ENCODE measurements at places on chromosomes 1 and 21.

DNA sequence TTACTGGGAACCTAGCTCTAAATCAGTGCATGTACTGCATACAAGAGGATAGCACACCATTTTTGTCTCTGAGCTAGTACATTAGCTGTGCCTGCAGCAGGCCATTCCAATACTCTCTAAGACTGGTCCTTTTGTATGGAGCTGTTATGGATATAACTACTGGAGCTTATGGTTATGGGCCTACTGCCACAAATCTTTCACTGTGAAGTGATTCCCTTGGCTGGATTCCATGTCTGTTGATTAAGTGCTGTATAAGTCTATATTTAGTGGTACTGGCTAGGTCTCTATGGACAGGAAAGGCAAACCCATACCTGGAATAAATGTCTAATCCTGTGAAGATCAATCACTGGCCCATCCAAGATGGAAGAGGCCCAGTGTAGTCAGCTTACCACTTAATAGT, 12.0 kb downstream of the ZFYVE9 start:
- DNase-seq, result no peak

DNA sequence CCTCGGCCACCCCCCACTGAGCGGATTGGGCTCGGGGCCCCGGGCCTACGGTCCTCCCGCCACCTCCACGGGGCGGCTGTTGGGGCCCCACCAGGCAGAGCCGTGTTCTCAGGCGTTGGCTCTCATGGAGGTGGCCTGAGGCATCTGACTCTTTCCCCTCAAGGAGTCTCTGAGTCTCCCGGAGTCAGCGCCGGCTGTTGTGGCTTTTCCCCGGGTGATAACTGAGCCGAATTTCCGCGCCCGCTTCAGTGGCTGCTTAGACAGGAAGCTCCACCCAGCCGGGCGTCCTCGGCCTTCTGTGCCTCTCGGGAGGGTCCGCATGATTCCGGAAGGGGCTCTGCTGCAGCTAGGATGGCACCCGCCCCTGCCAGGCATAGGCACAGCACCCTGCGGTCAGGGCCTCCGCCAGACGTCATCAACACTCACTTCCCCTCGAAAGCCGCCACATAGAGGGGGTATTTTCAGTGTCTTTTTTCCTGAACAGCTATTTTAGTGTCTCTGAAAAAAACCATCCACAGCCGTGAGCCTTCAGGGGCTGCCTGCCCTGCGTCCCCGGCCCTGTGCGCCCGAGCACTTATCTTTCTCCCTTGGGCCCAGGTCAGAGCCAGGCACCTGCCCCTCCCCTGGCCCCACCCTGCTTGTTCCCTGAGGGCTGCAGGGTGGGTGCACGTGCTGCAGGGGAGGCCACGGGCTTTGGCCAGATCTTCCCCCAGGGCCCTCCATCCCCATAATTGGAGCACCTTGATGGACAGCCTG, 72.9 kb downstream of the SKI start:
- no peak for DNase-seq

- no peak for DNase-seq
Measured at GRCh38 chr1:228081578-228082213, 812 bp upstream of the ARF1 start.

DNA sequence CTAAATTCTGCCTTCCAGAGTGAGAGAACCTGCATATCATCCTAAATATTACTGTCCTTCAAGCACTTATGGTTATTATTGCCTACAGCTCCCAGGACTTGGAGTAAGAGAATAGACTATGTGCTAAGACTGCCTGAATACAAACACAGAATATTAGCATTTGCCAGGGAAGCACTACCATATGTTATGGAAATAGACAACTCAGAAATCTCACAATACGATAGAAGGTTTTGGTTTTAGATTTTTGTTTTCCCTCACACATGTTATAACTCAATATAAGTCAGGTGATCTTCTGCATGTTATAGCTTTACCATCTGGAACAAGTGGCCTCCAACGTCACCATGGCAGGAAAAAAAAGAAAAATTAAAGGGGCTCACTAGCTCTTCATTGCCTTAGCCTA, 413.9 kb downstream of the LRRIQ3 start:
- DNase-seq, result no peak

DNA sequence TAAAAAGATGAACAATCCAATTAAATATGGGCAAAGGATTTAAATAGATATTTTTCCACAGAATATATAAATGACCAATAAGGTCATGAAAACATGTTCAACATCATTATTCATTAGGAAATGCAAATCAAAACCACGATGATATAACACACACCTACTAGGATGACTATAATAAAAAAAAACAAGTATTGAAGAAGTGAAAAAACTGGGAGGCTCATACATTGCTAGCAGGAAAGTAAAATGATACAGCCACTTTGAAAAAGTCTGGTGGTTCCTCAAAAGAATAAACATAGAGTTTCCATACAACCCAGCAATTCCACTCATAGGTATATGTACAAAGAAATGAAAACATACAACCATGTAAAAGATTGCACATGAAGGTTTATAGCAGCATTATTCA, 75.7 kb upstream of the RAB4A start:
- DNase-seq, result no peak

GRCh38 chr1:20008391-20008841, 29.0 kb upstream of the PLA2G2A start:
- DNase-seq, result no peak

GRCh38 chr1:114023377-114023776, 44.1 kb downstream of the OLFML3 start:
- no peak for DNase-seq

GRCh38 chr21:42878678-42878992, 704 bp downstream of the WDR4 start:
- DNase-seq, result no peak

DNA sequence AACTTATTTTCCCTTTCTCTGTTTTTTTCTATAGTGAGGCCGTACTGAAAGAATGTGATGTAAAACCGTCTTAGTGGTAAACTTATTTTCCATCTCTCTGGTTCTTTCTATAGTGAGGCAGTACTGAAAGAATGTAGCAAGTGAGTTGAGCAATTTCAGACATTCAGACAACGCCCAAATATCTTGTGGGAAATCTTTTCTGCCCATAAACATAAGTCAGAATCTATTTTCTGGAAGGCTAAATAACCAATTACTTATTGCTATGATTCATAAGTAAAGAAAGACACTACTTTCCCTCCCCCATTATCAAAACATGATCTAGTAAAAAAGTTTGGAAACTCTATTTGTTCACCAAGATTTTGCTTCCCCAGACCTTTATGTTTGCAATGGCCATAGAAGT, 18.8 kb upstream of the SCCPDH start:
- no peak for DNase-seq

- DNase-seq, result no peak
Measured at GRCh38 chr1:87115317-87115890, 201.0 kb downstream of the HS2ST1 start.

GRCh38 chr21:45504021-45504515, 38.2 kb downstream of the SLC19A1 start:
- DNase-seq, result no peak

DNA sequence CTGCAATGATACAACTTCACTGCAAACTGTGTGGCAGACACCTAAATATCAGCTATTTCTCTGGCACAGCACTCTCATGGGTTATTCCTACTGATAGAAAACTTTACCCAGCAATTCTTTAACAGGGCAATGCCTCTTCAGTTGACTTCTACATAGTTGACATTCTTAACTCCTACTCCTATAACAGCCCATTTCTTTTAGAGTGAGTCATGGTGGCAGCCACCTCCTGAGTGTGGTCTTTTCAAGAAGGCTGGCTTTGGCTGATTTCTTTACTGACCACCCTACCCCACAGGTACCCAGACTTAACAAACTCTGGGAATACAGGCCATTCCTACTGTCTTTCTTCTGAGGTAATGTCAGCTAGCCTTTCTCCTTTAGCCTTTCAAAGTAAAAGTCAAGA, 805.8 kb upstream of the ADGRL2 start:
- no peak for DNase-seq

GRCh38 chr1:28341591-28341990, 12.8 kb downstream of the MED18 start:
- DNase-seq, result no peak

GRCh38 chr1:52348704-52349300, 17.2 kb downstream of the CC2D1B start:
- DNase-seq, result peak; percentile 1

DNA sequence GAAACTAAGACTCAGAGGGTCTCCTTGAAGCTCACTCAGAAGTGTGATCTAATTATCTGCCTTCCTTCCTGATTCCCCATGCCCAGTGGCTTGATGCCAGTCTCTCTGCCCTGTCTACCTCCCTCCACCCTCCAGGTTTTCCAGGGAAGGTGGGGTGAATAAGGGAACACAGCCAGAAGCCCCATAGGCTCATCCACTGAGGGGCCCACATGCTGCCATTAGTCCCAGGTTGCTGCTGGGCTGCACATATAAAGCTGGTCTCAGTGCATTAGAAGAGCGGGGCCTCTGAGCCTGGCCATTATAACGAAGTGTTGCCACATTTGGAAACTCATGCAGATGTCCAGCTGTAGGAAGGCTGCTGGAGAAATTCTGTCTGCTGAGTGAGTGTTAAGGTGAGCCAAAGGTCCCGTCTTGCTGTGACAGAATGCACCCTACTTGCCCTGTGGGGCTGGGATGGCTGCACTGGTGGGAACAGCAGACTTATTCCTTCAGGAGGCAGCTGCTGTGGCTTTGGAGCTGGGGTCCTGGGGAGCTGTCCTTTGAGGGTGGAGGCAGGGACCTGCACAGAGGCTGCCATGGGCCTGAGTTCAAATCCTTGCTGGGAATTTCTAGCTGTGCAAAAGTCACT, 2.9 kb downstream of the ADORA1 start:
- no peak for DNase-seq

DNA sequence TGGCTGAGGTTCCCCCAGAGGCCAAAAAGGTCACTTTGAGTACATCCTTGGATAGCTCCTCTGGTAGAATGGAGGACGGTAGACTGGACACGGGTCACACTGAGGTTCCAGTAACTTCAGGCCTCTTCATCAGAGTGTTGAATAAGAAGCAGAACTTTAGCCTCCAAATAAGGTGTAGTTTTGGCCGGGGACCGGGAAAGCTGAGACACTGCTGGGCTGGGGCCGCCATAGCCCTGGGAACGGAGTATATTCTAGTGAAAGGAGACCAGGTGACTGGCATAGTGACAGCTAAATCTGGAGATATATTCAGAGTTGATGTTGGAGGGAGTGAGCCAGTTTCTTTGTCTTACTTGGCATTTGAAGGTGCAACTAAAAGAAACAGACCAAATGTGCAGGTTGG, 84.1 kb downstream of the EVA1C start:
- DNase-seq, result no peak

DNA sequence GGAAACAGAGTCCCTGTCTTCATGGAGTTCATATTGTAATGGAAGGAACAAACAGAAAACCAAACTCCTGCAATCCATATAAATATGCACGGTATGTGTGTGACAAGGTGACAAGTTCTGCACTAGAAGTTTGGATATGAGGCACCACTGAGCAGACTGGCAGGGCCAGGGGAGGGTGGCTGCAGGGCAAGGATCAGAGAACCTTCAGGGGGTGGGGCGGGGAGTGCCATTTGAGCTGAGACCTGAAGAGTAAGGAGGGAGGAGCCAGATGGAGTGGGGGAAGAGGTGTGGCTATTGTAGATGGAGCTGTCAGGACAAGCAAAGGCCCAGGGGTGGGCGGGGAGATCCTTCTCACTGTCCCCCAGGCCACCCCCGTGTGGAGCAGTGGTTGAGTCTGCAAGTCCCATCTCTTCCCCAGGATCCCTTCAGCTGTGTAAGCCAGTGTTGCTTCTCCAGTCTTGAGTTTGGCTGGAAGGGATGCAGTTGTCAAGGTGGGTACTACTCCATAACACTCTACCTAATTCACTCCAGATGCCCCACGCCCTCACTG, 76.4 kb downstream of the ATP5PO start:
- DNase-seq, result no peak

GRCh38 chr1:196376630-196377328, 231.5 kb downstream of the KCNT2 start:
- no peak for DNase-seq

DNA sequence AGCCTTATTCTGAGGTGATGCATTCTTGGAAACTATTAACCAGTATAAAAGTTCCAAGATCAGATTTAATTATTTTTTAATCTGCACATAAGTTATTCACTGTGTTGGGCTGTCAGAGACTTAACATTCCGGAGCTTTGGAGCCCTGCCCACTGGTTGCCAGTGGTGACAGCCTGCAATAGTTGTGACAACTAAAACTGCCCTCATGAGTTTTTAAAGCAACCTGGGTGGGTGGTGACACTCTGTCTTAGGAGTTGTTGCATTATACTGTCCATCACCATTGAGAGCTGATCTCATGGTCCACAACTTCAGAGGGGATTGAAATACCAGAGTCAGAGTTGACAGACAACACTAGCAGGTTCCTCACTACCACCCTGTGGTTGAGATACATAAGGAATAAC, 653.9 kb upstream of the USP24 start:
- no peak for DNase-seq

Measured in nucleus accumbens (tissue), 56 donors.